ENCODE measurements at places on chromosomes 4 and X. TPM values are rescaled to one million over a fixed set of nuclear protein-coding genes. Genes with fewer than 3 reads are reported as not detected.

Gene LINC00632
- total RNA-seq, result 175 TPM

Gene LPAR4
- total RNA-seq, result not detected

Gene SMPX
- total RNA-seq, result not detected

DNA sequence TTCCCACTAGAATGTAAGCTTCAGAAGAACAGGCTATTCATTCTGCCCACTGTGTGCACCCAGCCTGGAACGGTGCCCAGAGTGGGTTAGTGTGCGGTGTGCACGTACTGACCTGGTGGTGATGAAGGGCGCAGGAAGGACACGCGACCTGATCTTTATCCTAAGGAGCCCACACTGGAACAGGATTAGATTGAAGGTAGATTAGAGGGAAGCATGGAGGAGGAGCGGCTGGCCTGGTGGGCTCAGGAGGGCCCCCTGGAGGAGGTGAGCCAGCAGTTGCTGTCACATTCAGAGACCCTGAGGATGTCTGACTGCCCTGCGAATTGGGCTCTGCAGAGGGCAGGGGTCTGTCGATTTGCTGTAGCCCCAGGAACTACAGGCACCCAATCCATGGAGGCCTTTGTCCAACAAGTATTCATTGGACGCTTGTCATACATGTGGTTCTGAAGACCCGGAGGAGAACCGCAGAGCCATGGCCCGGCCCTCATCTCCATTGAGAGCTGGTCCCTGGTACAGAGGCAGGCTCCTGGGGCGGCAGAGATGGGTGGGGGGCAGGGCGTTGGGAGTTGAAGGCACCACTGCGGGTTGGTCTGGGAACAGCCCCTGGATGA, 73.2 kb downstream of the HTRA3 start:
- H3K4me3 ChIP-seq, result no peak overlapping the region
- H3K36me3 ChIP-seq, result no peaks in the 10 kb centered on the region
- no peaks in the 10 kb centered on the region for H3K4me1 ChIP-seq
- H3K27me3 ChIP-seq, result no peaks in the 10 kb centered on the region

- no peak overlapping the region for H3K4me3 ChIP-seq
- no peak for DNase-seq
- H3K36me3 ChIP-seq, result no peaks in the 10 kb centered on the region
- H3K4me1 ChIP-seq, result no peaks in the 10 kb centered on the region
Measured at GRCh38 chr4:121960818-121961217, 9.0 kb upstream of the TRPC3 start.

DNA sequence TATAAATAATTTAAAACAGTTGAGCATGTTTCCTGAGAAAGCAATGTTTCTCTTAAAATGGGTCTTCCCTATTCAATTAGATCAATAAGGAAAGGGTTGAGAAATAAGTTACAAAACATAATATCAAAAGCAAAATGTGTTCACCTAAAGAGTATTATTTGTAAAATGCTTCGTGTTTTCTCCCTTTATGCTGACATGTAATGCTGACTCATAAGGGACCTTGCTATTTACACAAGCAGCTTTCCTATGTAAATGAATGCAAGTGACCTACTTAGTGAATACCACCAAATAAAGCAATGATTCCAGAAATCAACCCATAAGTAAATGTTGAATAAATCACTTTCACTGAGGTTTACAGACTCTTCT, 91.5 kb downstream of the ELOVL6 start:
- no peak for DNase-seq
- H3K27me3 ChIP-seq, result no peaks in the 10 kb centered on the region
- H3K27ac ChIP-seq, result no peak overlapping the region
- no peak overlapping the region for H3K4me3 ChIP-seq

- no peak for DNase-seq
- H3K27me3 ChIP-seq, result no peaks in the 10 kb centered on the region
- H3K36me3 ChIP-seq, result no peaks in the 10 kb centered on the region
- no peak overlapping the region for H3K4me3 ChIP-seq
Measured at GRCh38 chr4:144104509-144105130, 35.9 kb downstream of the GYPA start.

- H3K27ac ChIP-seq, result no peak overlapping the region
- no peak for DNase-seq
- no peaks in the 10 kb centered on the region for H3K27me3 ChIP-seq
- no peaks in the 10 kb centered on the region for H3K36me3 ChIP-seq
Measured at GRCh38 chr4:19278665-19279064, 973.0 kb upstream of the SLIT2 start.

DNA sequence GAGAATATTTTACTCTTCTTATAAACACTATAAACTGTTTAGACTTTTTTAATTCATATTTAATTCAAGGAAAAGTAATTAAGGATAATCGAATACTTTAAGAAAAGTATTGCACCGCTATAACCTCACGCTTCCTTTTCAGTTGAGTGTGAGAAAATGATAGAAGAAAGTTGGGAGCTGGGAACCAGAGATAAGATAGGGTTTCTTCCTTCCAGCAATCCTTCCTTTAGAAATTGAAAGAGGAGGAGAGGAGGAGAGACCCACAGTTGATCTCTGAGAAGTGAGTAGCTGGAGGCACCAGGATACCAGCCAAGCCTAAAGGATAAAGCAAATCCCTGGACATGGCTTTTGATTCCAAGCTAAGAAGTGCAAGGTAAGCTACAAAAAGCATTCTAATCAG, 242.3 kb upstream of the NOCT start:
- no peak overlapping the region for H3K27ac ChIP-seq
- no peak for DNase-seq
- H3K36me3 ChIP-seq, result no peaks in the 10 kb centered on the region
- H3K4me3 ChIP-seq, result no peak overlapping the region
- H3K4me1 ChIP-seq, result no peaks in the 10 kb centered on the region
- H3K27me3 ChIP-seq, result no peaks in the 10 kb centered on the region
